Activated naive CD4-positive, alpha-beta T cell treated with anti-CD3 and anti-CD28 coated beads for 36 hours (primary cell): ENCODE measurements at places on chromosomes 4 and X. TPM values are rescaled to one million over a fixed set of nuclear protein-coding genes. Genes with fewer than 3 reads are reported as not detected.

The IL3RA gene
- not detected for total RNA-seq

The RNF212 gene
- total RNA-seq = 2.2 TPM

The GAGE12F gene
- total RNA-seq = not detected

The LNX1 gene
- total RNA-seq = 0.17 TPM

The INTS6L gene
- 14.2 TPM for total RNA-seq

The TRIM75 gene
- total RNA-seq = not detected

The DGKK gene
- not detected for total RNA-seq

The PPP4R3C gene
- total RNA-seq = not detected

The HSFX1 gene
- total RNA-seq = 0.10 TPM

The MTNR1A gene
- not detected for total RNA-seq

The IL13RA2 gene
- not detected for total RNA-seq

The VEGFD gene
- total RNA-seq = not detected

The DRP2 gene
- total RNA-seq = 0.41 TPM

The LRP2BP gene
- 0.44 TPM for total RNA-seq

The NHS gene
- 7.8 TPM for total RNA-seq

The NEUROG2 gene
- total RNA-seq = 0.14 TPM

The CDX4 gene
- not detected for total RNA-seq

The CT47C1 gene
- not detected for total RNA-seq

The KLHL5 gene
- total RNA-seq = 14.1 TPM

The CXorf65 gene
- 11.3 TPM for total RNA-seq
